Transverse colon (tissue), 4 donors: ENCODE measurements at places on chromosomes 6 and 20. TPM values are rescaled to one million over a fixed set of nuclear protein-coding genes. Genes with fewer than 3 reads are reported as not detected.

DNA sequence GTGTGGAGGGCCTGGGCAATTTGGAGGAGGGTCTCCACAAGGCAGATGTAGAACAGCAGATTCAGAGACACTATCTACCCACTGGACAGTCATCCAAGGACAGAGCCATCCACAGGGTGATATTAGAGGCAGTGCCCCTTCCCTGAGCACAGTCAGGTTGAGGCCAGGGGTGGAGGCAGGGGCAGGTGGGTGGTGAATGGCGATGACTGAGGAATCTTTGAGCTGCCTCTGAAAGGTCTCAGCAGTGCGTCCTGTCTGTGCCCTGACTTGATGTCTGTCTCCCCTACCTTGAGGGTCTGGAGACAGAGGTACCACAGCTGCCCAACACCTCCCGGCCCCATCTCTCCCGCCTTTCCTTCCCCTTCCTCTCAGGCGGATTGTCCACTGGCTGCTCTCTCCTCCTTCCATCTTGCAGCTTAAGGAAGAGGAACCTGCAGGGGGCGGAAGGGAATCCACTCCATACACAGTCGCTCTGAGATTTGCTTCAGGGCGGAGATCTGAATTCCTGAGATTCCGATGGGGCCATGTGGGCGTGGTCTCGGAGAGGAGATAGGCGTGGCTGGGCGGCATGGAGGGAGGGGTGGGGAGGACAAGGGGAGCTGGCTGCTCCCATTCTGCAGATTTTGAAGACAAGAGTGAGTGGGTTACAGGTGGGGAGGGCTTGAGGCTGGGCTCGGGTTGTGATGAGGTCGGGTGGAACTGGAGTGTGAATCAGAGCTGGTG, 1.7 kb downstream of the MUCL3 start:
- peak; percentile 76 for DNase-seq

- no peak for DNase-seq
These were observed 227.3 kb downstream of the TBC1D32 start for GRCh38 chr6:121106962-121107361.

DNA sequence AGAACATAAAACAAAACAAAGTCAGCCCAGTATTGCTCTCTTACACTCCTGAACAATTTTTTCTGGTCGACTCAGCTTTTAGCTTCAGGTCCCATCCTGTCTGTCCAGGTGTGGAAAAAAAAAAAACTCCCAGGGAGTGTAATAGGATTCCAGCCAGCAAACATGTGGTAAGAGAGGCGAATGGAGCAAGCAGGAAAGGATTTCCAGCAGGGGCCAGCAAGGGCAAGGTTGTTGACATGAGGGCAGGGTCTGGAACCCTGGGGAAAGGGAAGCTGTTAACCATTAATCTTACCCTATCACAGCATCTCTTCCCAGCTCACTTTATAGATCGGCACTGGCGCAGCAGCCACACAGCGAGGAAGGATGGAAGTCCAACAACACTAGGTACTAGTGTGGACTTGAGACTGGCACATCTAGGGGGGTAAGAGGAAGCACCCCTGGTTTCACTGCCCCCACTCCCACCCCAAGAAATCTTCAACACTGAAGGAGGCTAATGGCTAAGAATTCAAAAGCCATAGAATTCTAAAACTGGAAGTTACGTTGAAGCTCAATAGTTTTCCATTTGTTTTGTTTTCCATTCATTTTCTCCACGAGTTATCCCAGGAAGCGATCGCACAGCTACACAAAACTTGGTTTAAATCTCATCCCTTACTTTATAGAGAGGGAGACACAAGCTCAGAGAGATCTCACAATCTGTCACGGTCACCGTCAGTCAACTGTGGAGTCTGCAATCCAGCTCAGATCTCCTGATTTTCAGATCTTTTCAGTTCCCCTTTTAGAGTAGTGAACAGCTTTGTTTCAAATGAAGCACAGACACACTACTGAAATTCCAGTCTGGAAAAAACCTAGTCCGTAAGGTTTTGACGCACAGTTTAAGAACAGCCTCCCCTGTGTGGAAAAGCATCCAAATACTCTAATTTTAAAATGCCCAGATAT, 53.3 kb downstream of the SLC22A23 start:
- peak; percentile 83 for DNase-seq

TRAPPC3L gene
- not detected for total RNA-seq

MEI4 gene
- under 0.01 TPM for total RNA-seq

PKIB gene
- 163 TPM for total RNA-seq

DNA sequence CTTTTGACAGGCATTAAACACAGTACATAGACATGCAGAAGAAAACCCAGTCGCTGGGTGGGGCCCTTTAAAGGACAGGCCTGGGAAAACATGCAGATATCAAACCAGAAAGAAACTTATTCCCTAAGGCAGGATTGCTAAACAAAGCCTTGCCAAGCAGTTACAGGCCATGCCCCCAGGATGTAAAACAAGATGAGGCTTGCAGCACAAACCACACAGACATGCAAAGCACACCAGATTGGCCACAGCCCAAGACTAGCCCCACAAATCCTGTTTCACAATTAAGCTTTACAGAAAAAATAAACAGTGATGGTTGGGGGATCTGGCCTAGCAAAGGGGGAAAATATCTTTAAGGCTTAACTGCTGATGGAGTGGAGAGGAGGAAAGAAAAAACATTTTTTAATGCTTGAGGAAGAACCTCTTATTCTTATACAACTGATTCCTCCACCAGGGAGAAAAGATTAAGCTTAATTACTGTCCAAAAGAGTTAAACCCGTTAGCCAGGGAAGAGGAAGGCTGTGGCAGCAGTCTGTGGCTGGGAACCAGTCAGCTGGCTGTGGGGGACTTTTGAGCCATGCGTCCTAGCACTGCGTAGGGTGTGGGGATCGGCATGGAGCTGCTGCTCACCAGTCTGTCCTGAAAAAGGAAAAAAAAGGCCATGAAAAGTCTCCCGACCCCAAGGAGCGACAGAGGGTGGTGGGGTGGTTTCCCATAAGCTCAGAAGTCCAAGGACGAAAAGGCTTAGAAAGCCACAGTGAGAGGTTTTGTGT, 28.4 kb downstream of the COL19A1 start:
- DNase-seq: no peak

CST4 gene
- not detected for total RNA-seq

NTSR1 gene
- 2.7 TPM for total RNA-seq

HLA-DQA2 gene
- 2.7 TPM for total RNA-seq

- DNase-seq: no peak
These were observed 18.8 kb upstream of the NTSR1 start for GRCh38 chr20:62689861-62690260.

DNA sequence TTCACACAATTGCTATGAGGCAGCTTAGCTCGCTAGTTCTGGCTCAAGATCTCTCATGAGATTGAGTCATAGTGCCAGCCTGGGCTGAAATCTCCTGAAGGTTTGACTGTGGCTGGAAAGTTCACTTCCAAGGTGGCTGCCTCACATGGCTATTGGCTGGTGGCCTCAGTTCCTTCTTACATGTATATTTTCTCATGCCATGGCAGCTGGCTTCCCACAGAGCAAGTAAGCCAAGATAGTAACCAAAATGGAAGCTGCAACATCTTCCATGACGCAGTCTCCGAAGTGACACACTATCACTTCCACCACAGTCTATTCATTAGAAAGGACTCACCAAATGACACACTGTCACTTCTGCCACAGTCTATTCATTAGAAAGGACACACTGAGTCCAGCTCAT, 160.4 kb upstream of the PRDM1 start:
- DNase-seq: no peak

DNA sequence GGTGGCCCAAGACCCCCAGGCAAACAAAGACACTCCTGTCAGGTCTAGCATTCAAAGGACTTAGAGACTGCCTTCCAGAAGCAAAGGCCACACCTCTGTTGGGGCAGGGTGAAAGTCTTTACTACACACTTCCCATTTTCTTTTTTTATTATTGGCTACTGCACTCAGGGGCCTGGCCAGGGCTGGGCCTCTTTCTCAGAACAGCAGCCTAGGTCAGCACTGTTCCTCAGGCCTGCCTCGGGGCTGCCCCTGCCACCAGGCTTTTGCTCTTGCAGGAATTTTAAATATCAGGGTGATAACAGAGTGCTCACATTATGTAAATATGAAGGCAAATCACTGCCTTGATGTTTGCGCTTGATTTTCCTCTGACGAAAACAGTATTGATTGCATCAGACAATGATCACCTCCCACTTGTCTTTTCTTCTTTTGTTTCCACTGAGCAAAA, 18.5 kb downstream of the GSTA4 start:
- peak; percentile 28 for DNase-seq

DNA sequence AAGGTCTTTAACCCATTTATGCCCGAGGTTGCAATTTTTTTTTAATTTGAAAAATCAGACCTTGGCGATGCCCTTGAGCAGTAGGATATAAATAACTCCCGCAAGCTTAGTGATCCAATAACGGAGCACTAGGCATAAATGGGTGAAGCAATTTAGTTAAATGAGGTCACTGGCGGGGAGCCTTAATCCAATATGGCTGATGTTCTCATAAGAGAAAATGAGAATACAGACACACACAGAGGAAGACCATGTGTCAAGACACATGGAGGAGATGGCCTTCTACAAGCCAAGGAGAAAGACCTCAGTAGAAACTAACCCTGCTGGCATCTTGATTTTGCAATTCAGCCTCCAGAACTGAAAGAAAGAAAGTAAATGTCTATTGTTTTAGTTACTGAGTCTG, 735 bp downstream of the SIRPG start:
- no peak for DNase-seq

HNF4A gene
- 471 TPM for total RNA-seq

- no peak for DNase-seq
These were observed 70.9 kb downstream of the UST start for GRCh38 chr6:148817689-148818088.

TFAP2C gene
- total RNA-seq: 9.0 TPM

GRCh38 chr6:1024587-1024986, 287.3 kb upstream of the FOXQ1 start:
- DNase-seq: peak; percentile 17

DNA sequence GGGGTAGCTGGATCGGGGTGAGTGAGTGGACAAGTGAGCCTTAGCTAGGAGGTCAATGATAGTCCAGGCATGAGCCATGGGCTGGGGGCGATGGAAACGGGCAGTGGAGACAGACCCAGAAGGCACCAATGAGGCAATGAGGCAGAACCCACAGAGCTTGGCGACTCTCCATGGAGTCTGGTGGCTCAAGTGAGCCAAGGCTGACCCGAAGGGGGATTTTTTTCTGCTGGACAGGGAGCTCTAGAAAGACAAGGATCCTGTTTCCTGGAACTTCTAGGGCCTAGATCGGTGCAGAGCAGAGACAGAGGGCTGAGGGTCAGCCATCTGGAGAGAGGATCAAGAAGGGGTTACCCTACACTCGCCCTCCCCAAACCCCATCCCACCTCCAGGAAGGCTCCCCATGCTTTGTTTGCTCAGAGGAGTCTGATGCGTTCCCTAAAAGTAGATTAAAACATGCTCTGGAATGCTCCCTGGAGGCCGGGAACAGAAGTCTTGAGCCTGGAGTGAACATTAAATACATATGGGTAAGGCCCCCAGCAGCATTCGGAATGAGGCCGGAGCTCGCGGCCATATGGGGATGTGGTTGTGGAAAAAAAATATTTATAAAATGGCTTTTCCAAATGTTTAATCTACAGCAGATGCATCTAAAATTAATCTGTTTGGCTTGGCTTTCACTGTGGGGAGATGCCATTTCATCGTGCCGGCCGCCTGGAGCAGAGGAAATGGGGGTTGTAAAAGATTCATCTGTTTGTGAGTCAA, 237.8 kb upstream of the PMEPA1 start:
- DNase-seq: no peak

- no peak for DNase-seq
These were observed 75.5 kb upstream of the TNFAIP3 start for GRCh38 chr6:137791281-137792159.

DNA sequence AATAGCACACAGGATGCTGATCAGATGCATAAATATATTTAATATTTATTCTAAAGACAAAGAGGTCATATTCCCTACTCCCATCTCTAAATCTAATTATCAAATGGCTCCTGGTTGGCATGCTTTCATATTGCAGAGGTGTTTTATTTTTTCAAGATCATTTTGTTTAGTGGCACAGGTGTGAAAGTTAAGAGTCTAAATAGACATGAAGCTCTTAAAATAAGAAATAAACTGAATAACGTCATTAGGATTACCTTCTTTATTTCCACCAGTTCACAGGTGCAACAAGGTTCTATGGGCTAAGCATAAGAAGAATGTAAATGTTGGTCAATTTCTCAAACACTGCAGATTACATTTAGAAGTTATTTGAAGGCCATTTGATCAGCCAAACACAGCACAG, 7.1 kb upstream of the CYP24A1 start:
- no peak for DNase-seq

DNA sequence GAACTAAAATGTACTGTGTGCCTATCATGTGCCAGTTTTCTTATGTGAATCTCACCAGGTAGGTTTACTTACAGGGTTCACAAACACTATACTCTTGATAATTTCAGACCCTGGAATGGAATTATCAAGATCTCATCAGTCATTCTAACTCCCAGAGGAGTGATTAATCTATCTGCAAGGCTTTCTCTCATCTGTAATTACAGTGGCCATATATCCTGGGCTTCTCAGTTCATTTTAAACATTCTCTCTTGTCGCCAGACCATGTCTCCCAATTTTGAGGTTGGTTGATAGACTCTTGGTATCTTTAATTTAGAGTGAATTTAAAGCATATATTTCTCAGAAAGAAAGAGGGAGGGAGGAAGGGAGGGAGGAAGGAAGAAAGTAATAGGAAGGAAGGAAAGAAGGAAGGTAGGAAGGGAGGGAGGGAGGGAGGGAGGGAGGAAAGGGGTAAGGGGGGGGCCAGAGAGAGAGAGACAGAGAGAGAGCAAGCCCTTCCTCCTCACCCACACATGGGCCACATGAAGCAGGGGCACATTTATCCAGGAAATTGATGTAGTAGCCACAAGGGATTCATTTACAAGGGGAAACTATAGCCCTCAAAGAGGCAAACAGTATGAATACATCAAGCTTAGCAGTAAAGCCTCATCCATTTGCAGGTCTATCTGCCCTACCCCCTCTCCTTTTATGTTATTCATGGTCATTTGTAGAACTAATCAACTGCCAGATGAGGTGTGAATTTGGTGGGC, 25.8 kb upstream of the NRSN1 start:
- DNase-seq: no peak

DNA sequence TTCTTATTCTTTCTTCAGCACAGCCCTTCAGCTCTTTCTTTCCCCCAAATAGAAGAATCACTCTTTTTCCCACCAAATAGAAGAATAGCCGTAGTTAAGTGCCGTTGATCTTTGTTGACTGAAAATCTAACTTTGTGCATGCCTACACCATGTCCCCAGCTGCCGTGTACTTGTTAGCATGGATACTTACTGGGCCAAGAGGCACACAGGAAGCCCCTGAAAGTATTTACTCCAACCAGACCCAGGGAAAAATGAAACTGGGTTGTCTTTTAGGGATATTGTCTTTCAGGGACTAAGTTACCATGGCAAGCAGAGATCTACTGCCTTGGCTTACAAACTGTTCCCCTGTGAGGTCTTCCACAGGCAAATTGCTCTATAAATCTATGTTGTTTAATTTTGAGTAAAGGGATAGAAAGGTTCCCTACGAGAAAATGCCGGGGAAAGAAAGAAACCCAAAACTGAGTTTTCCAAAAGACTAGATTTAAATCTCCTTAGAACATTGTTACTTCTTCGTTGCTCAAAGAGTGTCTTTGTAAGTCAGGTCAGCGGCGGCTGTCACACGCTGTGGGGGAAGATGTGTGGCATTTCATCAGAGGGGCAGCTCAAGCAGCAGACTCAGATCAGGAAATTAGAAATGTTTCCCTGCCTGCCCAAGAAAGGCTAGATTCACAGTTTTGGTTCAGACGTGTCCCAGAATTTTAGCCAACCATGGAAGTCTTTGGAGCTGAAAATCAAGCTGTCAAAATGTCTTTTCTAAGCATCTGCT, 188.2 kb upstream of the PRND start:
- DNase-seq: no peak

RHAG gene
- not detected for total RNA-seq

- no peak for DNase-seq
These were observed 357.5 kb downstream of the HDGFL1 start for GRCh38 chr6:22926790-22927354.

GRCh38 chr6:16409531-16410441, 171.4 kb downstream of the GMPR start:
- DNase-seq: peak; percentile 74
